ENCODE measurements at places on chromosomes 6 and 20.

GRCh38 chr20:62938105-62938888 is at the start of gene GID8:
TSS of gene GID8 (plus strand) at chr20:62938147. CDS start at chr20:62941503, 3,356 bp downstream.
- DNase-seq = no peak

- no peak for DNase-seq
Measured at GRCh38 chr6:29679962-29680361, 990 bp downstream of the ZFP57 start.

- DNase-seq = no peak
Measured at GRCh38 chr20:46207793-46208192, 89.7 kb downstream of the CD40 start.

DNA sequence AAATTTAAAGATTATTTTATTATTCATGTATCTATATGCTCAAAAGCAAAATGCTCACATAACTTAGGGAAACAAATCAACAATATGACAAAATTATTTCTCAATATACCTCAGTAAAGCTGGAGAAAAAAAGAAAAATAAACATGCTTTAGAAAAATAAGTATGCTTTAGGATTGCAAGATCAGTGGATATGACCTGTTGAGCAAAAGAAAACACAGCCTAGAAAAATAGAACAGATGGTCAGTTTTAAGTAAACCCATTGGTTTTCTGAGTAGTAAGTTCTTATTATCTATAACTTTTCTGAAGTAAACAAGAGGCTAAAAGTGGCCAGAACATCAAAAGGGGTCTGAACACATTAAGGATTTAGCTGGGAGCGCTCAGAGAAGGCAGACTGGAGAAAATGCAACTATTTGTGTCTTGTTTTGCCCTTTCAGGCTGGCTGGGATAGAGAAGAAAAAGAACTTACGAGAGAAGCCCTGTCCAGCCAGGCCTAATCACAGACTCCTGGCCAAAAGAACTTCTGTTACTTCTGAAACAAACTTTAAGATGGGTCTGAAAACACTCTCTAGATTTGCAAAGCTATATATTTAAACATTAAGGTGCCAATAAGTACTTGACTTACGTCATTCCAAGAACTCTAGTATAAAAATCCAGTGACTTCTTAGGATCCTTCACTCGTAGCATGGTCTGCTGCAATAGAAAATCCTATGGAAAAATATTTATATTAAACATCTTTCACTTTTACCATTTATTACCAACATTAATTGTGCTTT is 16.5 kb downstream of the GLO1 start:
- DNase-seq = no peak

DNA sequence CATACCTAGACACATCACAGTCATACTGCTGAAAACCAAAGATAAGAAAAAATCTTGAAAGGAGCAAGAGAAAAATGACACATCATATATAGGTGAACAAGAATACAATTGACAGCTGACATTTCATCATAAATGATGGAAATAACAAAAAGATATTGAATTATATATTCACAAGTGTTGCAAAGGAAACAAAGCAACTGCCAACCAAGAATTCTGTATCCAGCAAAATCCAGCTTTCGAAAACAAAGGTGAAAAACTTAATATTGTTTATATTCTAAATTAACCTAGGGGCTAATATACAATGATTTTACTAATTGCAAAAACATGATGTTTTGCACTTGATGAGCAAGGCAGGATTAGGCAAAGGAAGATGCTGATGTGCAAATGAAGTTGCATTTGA is 84.3 kb downstream of the MOXD1 start:
- DNase-seq = no peak

GRCh38 chr6:43771210-43771857 is 1.3 kb downstream of the VEGFA start:
- peak; percentile 11 for DNase-seq

DNA sequence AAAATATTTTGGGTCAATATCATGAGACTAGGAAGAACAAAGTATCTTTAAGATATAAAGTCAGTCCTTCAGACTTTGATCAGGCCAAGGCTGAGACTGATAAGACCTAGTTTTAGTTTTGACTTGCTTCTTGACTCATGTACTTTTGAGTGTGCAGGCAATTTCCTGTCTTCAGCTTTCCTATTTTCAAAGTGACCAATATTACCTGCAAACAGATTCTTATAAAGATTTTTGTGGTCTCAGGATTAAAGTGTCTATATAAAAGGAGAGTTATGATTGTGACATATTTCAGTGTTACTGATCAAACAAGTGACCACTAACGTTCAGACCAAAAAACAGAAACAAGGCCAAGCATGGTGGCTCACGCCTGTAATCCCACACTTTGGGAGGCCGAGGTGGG is 36.0 kb upstream of the AKIRIN2 start:
- DNase-seq = no peak
